CD4-positive, alpha-beta T cell (primary cell): ENCODE measurements at places on chromosomes 12 and 14.

DNA sequence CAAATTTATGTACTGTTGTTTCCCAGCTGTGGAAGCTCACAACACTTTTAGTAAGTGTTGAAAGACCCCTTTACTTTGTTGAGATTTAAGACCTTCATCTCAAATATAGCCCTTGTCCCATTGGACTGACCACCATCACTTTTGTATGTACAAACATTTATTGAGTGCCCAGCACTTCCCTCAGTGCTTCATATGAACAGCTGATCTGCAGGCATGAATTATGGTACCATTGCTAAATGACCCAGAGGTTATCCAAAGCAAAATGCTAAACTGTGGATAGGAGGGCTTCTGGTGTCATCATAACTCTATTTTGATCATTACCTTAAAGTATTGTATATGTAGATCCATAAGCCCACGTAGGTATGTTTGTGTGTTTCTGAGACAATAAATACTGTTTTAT is 285.7 kb upstream of the RGS6 start:
- no peak for DNase-seq

GRCh38 chr12:54046809-54047159 is 6.9 kb upstream of the HOXC4 start:
- no peak for DNase-seq

DNA sequence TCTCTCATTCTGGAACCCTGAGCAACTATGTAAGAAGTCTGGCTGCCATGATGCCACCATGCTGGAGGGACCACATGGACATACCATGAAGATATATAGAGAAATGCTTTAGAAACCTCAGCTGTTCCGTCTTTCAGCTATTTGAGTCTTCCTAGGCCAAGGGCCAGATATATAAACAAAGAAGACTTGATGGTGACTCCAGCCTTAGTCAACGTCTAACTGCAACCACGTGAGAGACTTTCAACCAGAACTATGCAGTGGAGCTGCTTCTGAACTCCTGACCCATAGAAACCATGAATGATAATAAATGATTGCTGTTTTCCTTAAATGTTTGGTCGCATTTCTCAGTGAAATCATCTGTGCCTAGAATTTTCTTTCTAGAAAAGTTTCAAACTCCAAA is 20.0 kb upstream of the KITLG start:
- DNase-seq, result no peak

DNA sequence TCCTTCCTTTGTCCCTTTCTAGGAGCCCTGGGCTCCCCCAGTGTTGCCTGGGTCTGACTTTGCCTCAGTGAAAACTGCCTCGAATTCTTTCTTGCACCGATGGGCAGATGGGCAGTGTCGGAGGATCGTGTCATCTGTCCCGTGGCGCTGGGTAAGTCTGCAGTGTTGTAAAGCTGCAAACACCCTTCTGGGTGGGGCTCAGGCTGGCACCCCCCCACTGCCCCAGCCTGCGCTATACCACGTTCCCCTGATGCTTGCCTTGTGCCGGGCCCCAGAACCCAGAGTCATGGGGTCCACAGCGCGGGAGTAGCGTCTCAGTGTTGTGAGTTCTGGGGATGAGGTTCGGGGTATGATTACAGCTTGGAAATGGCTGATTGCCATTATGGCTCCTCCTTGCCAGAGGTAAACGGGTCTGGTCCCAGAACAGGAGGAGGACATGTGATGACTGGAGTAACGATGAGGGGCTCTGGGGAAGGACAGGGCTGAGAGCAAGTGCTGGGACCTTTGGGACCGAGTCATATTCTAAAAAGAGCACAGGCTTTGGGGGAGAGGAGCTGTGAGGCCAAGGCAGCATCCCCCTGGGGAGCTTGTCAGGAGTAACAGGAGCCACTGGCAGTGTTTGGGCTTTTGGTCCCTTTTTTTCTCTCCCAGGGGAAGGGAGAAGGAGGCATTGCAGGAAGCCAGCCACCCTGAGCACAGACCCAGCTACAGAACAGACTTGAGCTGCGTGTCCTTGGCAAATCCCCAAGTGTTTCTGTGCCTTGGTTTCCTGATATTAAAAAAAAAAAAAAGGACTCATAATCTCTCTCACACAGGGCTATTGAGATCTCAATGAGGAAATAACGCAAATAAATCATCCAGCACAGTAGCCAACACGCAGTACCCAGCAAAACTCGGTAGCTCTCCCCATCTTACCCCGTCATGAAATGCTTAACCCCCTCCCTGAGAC is 4.3 kb downstream of the RTL1 start:
- no peak for DNase-seq

DNA sequence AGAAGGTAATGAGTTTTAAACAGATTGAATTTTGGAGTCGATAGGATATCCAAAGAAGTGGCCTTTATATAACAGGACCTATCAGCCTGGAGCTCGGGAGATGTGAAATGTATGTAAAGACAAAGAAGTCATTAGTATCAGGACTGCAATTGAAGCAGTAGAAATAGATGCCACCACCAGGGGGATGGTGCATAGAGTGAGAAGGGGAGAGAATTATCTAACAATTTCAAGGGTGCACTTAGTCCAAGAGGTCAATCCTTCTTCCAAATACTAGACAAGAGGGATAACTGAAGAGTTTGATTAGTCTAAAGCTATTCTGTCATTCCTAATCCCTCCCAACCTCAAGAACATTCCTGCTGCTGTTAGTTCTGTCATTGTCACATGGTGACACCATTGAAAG is 127.8 kb downstream of the CFAP54 start:
- DNase-seq, result no peak

- DNase-seq, result peak; percentile 39
Observed at GRCh38 chr12:989751-990660, 1.0 kb upstream of the ERC1 start.

GRCh38 chr12:12398026-12398859 is 41.4 kb downstream of the BORCS5 start:
- DNase-seq, result no peak

DNA sequence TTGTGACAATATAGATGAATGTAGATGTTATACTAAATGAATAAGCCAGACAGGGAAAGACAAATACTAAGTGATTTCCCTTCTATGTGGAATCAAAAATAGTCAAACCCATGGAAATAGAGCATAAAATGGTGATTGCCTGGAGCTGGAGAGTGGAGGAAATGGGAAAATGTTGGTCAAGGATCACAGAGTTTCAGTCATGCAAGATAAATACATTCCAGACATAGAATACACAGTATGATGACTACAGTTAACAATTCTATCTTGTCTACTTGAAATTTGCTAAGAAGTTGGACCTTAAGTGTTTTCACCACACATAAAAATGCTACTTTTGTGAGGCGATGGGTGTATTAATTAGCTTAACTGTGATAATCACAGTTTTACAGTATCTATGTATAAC is 1182.7 kb downstream of the AACS start:
- no peak for DNase-seq

- peak; percentile 56 for DNase-seq
Observed at GRCh38 chr14:20412411-20412810, 890 bp downstream of the TEP1 start.

GRCh38 chr12:48352157-48352760 is 1.5 kb upstream of the ZNF641 start:
- no peak for DNase-seq

DNA sequence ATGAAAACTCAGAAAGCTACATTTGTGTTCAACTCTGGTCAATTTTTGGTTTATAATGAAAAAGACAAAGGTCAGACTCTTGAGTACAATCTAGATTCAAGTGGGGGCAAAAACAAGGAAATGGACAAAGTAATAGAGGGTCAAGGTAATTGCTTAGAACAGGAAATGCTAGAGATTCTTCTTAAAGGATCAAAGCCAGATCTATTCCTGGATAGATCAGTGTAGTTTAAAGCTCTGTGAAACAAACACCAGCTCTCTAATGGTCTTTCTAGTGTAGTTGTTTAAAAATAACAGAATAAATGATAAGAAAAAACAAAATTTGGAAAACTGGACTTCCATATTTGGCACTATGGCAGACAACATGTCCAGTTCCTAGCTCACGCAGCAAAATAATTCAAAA is 70.7 kb upstream of the SLC8A3 start:
- no peak for DNase-seq

GRCh38 chr12:126069549-126070165 is 1004.4 kb downstream of the AACS start:
- peak; percentile 29 for DNase-seq

DNA sequence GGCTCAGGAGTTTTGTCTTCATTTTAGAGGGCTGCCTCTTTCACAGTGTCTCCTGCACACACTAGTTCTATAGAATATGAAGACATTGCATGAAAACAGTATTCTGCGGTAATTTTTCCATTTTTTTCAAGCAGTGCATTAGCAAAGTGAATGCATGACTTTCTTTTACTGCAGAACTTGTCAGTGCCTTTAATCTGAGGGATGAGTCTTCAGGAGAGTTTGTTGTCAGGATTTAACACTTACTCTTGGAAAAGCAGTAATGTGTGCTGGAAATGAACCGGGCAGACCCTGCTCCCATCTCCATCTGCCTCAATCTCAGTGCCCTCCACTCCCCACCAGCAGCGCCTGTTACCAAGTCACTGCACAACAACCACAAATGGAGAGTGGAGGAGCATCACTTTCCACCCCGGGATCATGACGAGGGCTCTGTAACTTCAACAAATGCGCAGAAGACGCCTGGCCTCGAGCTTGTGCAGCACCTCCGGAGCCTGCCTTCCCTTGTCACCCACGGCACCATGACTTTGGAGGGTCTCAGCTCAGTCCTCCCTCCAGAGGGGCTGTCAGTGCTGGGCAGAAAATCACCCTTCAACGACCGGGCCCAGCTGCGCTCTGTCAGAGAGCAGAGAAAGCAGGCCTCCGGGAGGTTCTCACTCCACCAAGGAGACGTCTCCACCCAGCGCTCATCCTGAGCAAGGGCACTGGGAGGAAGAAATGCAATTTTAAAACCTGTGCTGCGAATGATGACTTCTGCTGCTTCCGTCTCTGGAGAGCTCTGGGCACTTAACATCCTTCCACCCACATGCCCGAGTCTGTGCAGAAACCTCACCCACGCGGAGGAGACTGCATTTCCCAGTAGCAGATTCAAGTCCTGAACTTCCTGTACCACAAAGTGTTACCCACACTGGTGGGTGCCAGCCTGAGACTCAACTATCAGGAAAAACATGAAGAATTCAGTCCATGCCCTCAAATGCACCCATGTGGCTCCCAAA is 255.7 kb downstream of the ADGRD1 start:
- DNase-seq, result no peak

GRCh38 chr12:66140731-66141130 is 10.2 kb upstream of the LLPH start:
- no peak for DNase-seq

DNA sequence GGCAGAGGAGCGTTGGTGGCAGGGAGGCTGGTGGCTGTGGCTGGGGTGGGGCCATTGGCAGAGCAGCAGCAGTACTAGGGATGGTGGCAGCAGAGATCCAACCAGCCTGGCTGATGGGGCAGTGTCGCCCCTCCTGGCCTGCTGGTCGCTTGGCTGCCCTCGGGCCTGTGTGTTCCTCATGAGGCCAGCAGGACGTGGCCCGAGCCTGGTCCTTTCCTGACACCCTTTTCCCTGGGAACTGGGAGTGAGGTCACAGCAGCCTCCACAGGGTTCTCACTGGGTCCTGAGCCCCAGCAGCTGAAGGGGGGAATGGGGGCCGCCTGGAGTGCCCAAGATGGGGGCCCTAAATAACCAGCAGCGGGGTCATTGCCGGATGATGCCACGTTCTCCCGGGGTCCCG is 46.1 kb downstream of the KIF26A start:
- no peak for DNase-seq

DNA sequence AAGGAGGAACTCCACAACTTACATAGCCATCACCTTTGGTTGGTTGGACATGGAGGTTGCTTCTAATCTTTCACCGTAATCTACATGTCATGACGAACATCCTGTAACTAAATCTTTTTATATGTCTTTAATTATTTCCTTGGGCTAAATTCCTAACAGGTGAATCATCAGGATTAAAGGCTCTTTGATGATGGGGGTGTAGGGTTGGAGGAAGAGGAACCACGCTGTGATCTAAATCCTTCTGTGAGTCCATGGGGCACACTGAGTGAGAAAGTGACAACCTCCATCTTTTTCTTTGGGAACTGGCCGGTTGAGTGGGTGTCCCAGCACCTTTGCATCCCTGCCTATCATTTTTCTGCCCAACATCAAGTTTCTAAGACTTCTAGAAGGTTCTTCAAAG is 31.1 kb upstream of the MAP1LC3B2 start:
- DNase-seq, result no peak

- peak; percentile 33 for DNase-seq
Observed at GRCh38 chr14:55336691-55337090, 65.5 kb downstream of the FBXO34 start.

DNA sequence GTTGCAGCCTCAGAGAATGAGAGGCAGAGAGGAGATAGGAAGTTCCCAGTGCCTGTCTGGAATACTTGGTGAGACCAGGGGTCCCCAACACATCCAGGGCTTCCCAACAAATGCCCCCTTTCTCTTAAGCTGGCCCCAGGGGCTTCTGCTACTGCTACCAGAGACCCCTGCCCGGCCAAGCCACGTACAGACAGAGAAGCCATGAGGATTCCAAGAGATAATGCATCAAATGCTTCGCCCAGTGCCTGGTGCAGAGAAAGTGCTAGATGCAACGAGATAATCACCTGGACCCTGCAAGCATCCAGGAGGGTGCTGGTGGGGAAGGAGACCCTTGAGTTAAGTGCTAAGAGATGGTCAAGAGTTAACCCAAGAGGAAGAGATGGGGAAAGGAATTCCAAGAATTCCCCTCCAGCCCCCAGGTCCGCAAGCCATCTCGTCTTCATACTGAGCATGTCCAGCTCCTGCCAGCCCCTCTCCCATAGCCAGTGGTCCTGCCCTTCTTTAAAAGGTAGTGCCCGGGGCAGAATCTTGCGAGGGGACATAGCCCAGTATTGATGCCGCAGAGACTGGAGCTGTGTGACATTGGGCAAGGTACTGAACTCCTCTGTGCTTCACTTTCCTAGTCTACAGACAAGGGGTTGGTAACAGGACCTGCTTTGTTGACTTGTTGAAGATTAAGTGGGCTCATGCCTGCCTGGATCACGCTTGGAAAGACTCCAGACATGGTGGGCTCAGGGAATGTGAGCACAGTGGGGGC is 103.3 kb downstream of the CALM1 start:
- DNase-seq, result no peak

DNA sequence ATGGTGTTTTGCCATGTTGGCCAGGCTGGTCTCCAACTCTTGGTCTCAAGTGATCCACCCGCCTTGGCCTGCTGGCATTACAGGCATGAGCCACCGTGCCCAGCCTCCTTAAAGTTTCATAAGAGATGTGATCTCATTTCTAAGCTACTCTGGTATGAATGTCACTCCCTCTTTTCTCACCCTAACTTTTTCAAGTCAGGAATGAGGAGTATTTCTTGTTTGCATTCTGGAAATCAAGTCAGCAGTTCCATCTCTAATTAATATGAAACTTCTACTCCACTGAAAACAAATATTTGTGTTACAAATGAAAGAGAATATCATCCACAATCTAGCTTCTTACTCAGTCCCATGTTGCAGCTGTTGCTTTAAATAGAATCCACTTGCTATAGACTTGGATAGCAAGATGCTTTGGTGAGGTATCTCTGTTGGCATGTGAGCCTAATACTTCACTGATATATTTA is 61.3 kb downstream of the ARF6 start:
- DNase-seq, result no peak
